ENCODE measurements at places on chromosomes 4 and X.
A peak's percentile ranks its signal among the peaks of the same experiment; 100 is the strongest.

DNA sequence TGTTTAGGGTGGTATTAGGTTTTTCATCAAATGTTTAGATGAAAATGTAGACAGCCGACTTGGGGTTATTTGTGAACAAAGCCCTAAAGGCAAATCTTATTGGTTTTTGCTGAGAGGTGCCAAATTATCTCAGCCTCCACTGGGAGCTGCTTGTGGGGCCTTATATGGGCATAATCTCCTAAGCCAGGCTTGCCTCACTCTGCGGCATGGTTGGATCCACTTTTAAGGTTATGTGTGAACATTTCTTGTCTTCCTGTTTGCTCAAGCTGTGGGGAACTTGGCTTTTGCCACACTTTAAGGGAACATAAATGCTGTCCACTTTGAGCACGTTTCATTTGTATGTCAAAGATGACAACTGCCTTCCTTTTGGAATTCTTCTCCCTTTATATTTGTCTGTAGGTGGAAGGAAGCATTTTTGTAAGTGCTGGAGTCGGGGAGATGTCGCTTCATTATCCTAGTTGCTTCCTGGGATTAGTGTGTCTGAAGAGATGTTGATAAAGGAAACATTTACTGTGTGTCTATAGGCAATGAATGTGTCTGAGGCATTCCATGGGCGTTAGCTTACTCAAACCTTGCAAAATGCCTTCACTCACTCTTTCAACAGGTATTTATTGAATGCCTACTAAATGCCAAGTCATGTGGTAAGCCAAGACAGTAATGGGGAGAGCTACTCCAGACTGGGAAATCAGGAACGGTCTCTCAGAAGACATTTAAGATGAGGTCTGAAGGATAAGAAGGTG is 78.3 kb downstream of the SLC9A6 start:
- peak; percentile 75 for DNase-seq

- no peak for DNase-seq
Observed at GRCh38 chr4:166078383-166078782, 205.3 kb downstream of the TLL1 start.

GRCh38 chr4:16677001-16677944 is 221.2 kb downstream of the LDB2 start:
- no peak for DNase-seq

DNA sequence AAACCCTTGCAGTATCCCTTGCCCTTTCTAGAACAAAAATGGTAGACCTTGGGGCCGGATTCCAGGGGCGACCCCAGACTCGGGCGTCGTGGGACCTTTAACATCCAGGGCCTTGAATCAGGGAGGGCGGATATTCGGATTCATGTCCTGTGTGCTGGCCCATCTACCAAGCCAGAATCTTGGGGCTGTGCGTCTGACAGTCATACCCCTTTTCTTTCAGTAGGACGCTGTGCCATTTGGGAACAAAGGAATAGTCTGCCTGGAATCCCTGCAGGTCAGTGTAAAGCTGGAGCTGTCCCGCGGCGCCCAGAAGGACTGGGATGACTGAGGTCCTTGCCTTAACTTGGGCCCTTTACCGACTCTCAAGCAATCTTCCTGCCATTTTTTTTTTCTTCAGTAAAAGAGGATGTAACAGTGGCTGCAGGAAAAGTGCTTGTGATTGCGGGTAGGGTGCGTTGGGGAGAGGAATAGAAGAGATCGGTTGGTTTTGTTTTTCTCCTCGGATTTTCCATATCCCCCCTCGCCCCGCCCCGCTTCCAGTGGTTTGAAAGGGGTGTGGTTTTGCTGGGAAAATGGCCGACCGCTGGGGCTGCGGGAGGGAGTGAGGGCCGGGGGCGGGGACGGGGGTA is 518 bp downstream of the ARMCX1 start:
- DNase-seq = peak; percentile 58

DNA sequence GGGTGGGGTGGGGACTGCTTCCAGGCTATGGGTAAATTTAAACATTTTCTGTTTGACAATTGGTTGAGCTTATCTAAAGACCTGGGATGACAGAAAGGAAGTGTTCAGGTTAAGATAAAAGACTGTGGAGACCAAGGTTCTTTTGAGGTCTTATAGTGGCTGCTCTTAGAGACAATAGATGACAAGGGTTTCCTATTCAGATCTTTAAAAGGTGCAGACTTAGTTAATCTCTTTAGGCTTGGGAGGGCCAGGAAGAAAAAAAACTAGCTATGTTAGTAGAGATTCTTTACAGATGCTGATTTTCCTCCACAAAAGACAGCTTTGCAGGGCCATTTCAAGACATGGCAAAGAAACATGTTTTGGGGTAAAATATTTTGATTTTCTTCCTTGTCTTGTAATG is 972.5 kb downstream of the CCSER1 start:
- no peak for DNase-seq

DNA sequence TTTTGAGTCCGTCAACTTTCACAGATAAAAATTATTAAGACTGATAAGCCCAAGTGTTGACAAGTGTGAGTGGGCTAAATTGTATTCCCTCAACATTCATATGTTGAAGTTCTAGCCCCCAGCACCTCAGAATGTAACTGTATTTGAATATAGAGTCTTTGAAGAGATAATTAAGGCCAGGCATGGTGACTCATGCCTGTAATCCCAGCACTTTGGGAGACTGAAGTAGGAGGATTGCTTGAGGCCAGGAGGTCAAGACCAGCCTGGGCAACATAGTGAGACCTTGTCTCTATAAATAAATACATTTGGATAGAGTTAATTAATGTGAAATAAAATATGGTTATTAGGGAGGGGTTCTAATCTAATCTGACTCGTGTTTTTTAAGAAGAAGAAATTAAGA is 29.7 kb upstream of the SLC25A4 start:
- no peak for DNase-seq

GRCh38 chr4:54332542-54332941 is 103.4 kb downstream of the PDGFRA start:
- no peak for DNase-seq

DNA sequence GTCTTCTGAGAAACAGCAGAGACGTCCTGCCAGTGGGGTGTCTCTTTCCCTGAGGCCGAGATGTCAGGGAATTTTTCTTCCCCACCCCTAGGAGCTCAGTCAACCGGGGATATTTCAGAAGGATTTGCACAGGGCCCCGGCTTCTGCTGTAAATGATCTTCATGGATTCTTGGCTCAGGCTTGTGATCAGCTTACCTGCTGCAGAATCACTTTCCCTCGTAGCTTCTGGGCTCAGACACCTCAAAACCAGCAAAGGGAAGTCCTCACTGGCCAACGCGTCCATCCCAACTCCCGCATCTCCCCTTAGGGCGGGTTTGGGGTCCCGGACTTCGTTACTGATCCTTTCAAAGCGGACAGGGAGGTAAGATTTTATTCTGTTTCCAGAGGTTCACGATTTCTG is 212.7 kb downstream of the SHOX start:
- no peak for DNase-seq

- no peak for DNase-seq
Observed at GRCh38 chr4:142547974-142548373, 298.1 kb downstream of the INPP4B start.

DNA sequence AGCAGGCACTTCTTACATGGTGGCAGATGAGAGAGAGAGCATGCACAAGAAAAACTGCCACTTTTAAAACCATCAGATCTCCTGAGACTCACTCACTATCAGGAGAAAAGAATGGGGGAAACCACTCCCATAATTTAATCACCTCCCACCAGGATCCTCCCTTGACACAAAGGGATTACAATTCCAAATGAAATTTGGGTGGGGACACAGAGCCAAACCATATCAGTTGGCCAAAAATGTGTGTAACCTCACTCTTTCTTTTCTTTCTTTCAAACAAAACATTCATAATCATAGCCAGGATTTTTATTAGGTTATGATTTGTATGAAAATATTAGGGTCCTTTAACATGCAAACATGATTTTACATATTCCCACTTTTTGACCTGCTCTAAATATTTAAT is 222.1 kb downstream of the PCDH18 start:
- DNase-seq = no peak

DNA sequence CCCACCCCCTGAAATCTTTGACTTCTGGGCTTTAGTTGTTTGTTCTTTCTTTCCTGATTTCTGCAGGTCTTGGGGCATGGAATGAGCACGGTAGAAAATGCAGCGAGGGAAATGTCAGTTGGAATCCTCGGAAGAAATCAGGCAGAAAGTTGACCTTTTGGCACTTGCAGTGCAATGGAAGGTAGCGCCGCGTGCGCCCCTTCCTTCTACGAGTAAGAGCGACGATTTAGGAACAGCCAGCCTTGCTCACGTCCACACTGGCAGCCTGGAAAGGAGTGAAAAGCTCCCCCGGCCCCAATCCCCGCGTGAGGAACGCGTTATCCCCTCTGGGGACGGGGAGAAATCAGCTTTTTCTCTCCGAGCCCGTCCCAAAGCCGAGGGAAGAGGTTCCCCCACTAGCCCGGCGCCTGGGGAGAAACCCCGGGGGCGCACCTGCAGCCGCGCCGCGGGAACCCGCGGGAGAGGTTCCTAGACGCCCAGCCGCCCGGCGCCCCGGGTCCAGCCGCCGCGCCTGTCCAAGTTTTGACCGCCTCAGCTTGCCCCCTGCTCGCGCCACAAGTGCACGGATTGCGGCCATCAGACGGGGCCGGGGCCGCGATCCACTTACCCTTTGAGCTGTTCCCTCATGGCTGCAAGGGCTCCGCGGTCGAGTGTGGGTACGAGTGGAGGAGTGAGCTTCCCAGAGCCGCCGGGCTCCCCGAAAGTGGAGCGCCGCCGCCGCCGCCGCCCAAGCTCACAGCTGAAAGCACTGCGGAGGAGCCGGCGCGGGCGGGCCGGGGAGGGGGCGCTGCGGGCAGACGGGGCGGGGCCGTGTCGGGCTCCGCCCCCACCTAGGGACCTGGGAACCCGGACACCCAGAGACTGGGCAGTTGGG is 194.6 kb upstream of the FTHL17 start:
- DNase-seq = peak; percentile 4

DNA sequence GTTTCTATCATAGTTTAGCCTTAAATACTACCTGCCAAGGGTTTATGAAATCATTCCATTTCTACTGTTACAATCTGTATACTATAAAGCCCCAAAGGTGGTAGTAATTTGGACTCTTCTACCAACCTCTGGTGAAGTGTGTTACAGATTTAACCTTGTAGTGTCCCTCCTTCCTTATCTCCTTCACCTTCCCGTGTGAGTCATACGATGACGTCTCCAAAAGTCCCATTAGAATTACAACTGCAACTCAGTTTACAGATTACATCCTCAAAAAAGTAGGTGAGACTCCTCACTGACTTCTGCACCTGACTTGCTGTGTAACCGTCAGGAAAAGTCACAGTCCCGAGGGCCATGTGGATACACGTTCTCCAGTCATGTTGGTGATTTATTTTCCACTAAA is 219.0 kb downstream of the DCTD start:
- no peak for DNase-seq

- no peak for DNase-seq
Observed at GRCh38 chr4:7281691-7282665, 89.6 kb downstream of the SORCS2 start.

- DNase-seq = no peak
Observed at GRCh38 chr4:10086506-10087120, 30.0 kb downstream of the WDR1 start.

DNA sequence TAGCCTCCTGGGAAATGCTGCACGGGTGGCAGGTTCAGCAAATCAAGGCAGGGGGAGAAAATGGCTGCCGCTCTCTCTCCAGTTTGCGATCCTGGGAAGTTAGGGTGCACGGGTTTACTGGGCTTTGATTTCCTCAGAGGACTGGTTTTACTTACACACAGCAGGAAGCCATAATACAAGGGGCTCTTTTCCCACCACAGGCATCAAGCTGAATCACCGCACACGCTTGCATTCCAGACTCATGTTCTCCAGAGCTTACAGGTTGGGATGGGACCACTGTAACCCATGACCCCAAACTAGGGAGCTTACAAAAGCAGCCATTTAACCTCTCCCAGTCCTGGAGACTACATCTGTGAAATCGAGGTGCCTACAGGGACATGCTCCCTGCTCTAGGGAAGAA is 159.8 kb downstream of the DHRSX start:
- DNase-seq = no peak

DNA sequence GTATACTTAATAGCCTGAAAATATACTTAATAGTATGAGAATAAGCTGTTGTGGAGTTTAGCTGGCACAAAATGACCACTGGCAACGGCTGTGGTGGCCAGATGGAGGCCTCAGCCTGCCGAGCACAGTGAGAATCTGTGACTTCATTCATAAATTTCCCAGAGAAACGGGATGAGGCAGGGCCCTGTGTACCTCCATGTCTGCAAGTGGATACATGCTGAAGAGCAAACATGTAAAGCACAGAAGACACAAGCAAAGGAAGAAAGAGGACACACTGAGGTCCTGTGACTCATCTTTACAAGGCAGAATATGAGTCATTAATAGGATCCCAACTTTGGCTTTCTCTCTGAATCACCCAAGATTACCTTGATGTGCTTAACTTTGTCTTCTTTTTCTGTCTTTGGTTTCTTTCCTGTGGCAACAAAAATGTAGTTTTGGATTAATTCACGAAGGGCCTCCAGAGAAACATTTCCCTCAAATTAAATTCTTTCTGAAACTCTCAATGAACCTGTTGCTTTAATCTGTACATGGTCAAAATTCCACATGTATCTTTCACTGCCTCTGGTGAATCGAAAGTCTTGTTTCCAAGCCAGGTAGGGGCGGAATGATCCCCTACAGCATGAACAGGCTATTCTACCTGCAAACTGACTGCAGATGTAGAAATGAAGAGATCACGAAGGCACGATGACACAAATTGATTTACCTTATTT is 56.4 kb downstream of the IRF2 start:
- peak; percentile 57 for DNase-seq

GRCh38 chrX:28910487-28910886 is 323.2 kb downstream of the IL1RAPL1 start:
- no peak for DNase-seq

GRCh38 chr4:1985294-1985693 is 23.5 kb downstream of the NELFA start:
- no peak for DNase-seq

GRCh38 chr4:145904413-145905177 is 34.0 kb downstream of the ZNF827 start:
- no peak for DNase-seq

DNA sequence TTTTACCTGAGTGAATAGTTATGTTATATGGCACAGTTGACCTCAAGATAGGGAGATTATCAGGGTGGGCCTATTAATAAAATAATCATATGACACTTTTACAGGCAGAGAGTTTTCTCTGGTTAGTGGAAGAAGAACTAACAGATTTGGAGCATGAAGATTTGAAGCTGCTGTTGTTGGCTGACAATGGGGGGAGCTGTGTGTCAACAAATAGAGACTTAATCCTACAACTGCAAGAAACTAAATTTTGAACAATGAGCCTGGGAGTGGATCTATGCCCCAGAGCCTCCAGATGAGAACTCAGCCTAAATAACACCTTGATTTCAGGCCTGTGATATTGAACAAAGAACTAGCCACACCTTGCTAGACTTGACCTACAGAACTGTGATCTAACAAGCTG is 7.2 kb upstream of the CCSER1 start:
- DNase-seq = no peak

- DNase-seq = no peak
Observed at GRCh38 chr4:187218705-187219245, 495.1 kb upstream of the FAT1 start.

DNA sequence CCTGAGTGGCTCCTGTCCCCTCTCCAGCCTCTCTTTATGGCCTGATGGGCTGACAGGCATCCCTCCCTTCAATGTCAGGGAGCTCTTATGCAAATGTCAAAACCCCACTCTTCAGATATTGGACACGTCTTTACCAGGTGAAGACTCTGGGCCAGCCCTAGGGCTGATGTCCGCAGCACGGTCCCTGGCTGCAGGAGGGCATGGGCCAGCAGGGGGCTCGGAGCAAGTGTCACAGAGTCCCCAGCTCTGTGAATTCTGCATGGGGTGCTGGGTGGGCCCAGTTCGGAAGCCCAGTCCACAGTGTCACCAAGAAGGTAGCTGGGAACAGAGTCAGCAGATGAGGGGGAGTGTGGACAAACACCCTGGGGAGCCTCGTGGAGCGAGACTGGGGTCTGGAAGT is 39.6 kb upstream of the PSAPL1 start:
- no peak for DNase-seq
